ENCODE measurements at places on chromosomes 3 and 15.
A peak's percentile ranks its signal among the peaks of the same experiment; 100 is the strongest.

DNA sequence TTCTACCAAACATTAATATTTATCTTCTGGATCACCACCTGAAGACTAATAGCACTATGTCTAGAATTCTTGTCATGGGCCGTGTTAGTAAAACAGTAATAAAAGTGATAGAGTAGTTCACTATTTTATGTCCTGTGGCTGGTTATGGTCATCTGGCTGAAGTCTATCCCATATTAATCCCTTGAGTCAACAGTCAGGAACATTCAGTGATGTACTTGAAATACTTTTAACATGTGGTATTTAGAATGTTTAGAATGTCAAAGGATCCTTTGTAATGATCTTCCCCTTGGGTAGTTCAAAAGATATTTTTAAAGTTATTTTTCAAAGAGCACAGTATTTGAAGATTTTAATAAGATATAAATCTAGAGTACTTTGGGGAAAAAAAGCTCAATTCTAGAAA is 117.0 kb downstream of the MBNL1 start:
- DNase-seq, result no peak

DNA sequence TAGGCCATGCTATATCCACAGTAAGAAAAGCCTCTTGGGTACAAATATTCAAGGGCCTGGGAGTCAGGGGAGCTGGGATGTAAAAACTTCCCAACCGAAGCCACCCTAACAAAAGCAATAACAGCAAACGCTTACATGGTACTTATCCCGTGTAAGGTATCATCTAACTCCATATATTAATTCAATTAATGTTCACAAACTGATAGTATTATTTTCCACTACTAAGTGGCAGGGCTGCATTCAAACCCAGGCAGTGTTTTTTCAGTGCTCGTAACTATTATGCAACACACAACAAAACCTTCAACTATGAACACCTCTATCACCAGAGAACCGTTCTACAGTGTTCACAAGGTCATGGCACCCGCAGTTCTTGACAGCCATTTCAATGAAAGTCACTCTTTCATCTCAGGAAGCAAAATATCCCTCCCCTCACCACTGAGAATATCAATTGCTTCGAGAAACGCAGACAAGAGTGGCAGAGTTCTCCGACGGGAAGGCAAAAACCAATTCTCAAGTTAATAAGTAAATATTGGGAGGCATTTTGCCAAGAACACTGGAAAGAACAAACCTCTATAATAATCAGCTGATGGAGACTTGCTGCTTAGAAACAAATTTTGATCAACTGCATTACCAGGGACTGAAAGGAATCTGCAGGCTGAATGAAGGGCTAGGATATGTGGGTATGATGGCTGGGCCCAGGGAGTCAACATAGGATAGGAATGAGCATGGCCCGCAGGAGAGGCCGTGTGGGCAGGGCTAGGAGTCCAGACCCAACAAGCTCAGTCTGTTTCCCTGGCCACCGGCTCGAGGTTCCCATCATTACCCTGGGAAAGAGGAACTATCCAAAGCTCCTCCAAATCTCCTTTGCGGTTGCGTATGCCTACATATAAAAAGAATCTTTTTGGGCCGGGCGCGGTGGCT is 72.3 kb downstream of the XXYLT1 start:
- no peak for DNase-seq

- no peak for DNase-seq
Measured at GRCh38 chr3:52299247-52299878, 11.7 kb downstream of the GLYCTK start.

GRCh38 chr3:32313169-32313568 is 74.7 kb downstream of the CMTM8 start:
- DNase-seq, result no peak

DNA sequence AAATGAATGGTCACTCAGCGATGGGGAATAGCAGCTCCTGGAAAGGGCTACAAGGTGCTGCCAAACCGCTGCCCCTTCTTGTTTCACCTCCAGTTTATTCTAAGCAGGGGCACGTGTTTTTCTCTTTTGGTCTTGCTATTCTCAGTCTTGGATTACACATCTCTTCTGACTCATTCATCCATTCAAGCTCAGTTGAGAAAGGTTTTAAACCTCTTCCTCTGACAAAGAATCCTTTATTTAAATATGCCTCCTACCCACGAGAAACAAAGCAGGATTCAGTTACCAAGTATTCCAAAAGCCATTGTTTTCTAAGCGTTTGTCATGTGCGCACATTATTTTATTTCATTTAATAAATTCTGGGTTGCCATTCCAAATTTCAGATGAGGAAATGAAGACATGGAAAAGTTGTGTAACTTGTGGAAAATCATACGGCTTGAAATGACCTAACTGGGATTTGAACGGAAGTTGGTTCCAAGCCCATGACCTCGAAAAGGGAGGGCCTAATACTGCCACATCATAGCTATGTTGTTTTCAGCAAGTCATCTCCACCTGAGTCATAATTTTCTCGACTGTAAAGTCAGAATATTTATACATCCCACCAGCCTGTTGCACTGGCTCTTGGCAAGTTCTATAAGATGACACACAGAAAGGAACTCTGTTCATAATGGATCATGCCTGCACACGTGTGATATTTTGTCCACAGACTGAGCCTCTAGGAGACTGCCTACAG is 292.0 kb upstream of the SLCO3A1 start:
- DNase-seq, result peak; percentile 20

DNA sequence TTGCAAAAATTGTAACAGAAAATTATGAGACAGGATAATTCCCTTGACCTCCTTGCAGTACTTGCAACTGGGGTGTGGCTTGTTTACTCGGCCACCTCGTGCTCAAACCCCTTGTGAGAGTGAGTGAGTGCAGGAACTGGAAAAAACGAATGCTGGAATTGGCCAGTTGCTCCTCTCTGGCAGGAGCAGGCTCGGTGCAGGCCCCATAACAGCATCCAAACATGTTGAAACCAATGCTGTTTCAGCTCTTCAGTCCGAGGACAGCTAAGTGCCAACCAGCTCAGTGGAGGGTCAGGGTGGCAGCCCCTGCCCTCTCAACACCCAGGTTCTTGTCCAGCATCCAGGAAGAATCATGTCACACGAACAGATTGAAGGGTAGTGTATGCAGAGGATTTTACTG is 36.9 kb downstream of the METTL6 start:
- DNase-seq, result no peak

All from anterior cingulate cortex (tissue), 58 donors.